Suprapubic skin (tissue), 4 donors: ENCODE measurements at places on chromosomes 3 and 15. TPM values are rescaled to one million over a fixed set of nuclear protein-coding genes. Genes with fewer than 3 reads are reported as not detected.

The SUSD5 gene
- 0.60 TPM for total RNA-seq

The CHL1 gene
- 77.9 TPM for total RNA-seq

The ZPLD1 gene
- 0.10 TPM for total RNA-seq

The MEX3B gene
- 0.80 TPM for total RNA-seq

GRCh38 chr15:60721707-60722106 lies 242.8 kb upstream of the ICE2 start:
- H3K4me3 ChIP-seq = no peak overlapping the region
- no peaks in the 10 kb centered on the region for H3K27me3 ChIP-seq
- no peaks in the 10 kb centered on the region for H3K36me3 ChIP-seq
- no peak for DNase-seq
- no peak overlapping the region for H3K27ac ChIP-seq
- H3K4me1 ChIP-seq = peaks cover 8% of the 10 kb centered on the region

GRCh38 chr3:108525256-108525655 lies 14.9 kb upstream of the MYH15 start:
- no peak overlapping the region for H3K27ac ChIP-seq
- no peaks in the 10 kb centered on the region for H3K36me3 ChIP-seq
- H3K4me3 ChIP-seq = no peak overlapping the region
- H3K27me3 ChIP-seq = no peaks in the 10 kb centered on the region

GRCh38 chr15:73560501-73561117 lies 72.6 kb downstream of the NPTN start:
- peaks cover 2% of the 10 kb centered on the region for H3K4me1 ChIP-seq
- H3K36me3 ChIP-seq = peaks cover 80% of the 10 kb centered on the region
- no peaks in the 10 kb centered on the region for H3K27me3 ChIP-seq
- no peak overlapping the region for H3K4me3 ChIP-seq
- H3K27ac ChIP-seq = no peak overlapping the region
